ENCODE measurements at places on chromosomes 13 and 19. TPM values are rescaled to one million over a fixed set of nuclear protein-coding genes. Genes with fewer than 3 reads are reported as not detected.

DNA sequence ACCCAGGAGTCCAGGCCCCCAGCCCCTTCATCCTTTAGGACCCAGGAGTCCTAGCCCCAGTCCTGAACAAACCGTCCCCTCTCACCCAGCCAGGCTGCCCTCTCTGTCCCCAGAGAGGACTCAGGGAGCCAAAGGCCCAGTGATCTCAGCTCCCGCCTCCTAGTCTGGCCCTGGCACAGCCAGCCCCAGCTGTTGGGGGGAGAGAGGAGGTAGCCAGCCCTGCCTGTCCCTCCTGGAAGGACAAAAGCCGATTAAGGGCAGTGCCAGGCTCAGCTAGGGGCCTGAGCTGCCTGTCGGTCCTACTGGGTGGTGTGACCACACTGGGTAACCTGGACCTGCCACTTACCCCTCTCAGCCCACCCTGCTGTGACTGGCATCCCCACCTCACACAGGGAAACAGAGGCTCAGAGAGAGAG lies 14.5 kb downstream of the LIPE start:
- H3K4me1 ChIP-seq = no peaks in the 10 kb centered on the region
- H3K27ac ChIP-seq = no peak overlapping the region
- peaks cover 11% of the 10 kb centered on the region for H3K36me3 ChIP-seq
- no peak for DNase-seq

DNA sequence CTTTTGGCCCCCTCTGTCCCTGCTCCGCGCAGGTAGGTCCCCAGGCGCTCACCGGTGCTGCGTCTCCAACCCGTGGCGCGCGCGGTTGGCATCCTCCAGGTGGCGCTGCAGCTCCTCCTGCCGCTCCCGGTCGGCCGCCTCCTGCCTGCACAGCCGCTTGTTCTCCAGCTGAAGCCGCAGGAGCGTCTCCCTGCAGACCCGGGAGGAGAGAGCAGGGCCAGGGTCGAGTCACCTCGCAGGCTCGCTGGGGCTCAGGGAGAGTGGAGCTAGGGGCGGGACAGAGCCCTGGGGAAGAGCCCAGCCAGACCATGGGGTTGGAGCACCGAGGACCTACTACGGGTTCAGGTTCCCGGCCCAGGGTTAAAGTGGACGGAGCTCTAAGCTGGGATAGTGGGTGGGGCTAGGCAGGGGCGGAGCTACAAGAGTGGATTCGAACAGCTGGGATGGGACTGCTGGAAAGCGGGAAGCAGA lies 9.3 kb downstream of the HOOK2 start:
- no peak overlapping the region for H3K27ac ChIP-seq
- no peaks in the 10 kb centered on the region for H3K27me3 ChIP-seq
- H3K36me3 ChIP-seq = no peaks in the 10 kb centered on the region
- peak overlapping the region; percentile 70 for H3K4me3 ChIP-seq
- peak; percentile 96 for DNase-seq

DNA sequence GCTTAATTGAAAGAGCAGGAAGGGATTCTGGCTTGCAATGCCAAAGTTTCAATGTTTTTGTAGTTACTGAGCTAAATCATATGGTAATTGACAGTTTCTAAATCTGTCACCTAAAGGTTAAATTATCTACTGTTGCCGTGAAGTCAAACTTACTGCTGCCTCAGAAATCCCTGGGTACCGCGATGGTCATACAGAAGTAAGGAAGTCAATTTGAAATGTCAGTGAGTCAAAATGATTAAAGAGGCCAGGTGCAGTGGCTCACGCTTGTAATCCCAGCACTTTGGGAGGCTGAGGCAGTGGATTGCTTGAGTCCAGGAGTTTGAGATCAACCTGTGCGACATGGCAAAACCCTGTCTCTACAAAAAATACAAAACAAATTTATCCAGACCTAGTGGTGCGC lies 48.8 kb upstream of the TPM4 start:
- no peak overlapping the region for H3K4me3 ChIP-seq
- H3K36me3 ChIP-seq = no peaks in the 10 kb centered on the region
- H3K27ac ChIP-seq = no peak overlapping the region
- H3K27me3 ChIP-seq = peaks cover 7% of the 10 kb centered on the region

DNA sequence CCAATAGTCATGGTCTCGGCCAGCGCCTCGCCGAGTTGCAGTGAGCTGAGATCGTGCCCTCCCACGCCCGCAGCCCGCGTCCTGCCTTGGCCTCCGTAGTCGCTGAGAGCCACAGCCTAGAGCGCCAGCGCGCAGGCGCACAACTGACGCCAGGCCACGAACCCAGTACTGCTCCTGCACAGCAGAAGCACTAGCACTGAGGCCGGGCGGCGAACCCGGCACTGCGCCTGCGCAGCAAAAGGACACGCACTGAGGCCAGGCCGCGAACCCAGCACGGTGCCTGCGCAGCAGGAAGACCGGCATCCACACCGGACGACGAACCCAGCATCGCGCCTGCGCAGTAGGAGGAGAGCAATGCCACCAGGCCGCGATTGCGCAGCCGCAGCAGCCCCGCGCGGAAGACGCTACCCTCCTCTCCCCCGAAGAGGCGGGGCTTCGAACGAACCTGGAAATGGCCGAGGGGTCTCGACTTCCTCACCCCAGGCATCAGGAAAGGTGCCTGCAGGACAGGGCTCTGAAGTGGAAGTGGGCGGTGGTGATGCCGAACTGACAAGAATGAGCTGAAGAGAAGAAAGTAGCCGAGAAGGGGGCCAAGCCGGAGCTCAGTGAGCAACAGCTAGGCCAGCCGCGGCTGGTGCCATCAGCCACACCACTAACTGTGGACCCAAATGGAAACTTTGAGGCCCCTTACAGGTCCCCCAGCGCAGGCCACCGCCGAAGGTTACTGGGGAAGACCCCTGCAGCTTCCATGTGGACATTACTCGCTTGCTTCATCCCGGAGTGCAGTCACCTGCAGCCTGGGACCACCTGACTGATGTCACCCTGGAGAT lies 7.5 kb downstream of the F10 start:
- H3K27me3 ChIP-seq = peaks cover 50% of the 10 kb centered on the region
- DNase-seq = peak; percentile 72
- H3K36me3 ChIP-seq = no peaks in the 10 kb centered on the region
- H3K4me3 ChIP-seq = peak overlapping the region; percentile 49
- H3K4me1 ChIP-seq = no peaks in the 10 kb centered on the region
- H3K27ac ChIP-seq = no peak overlapping the region

NFIX gene
- total RNA-seq = 8.3 TPM

CYP4F8 gene
- total RNA-seq = not detected

- peak; percentile 77 for DNase-seq
- peak within 1 kb of the TSS; percentile 72 for H3K4me3 ChIP-seq
- H3K27ac ChIP-seq = no peak within 1 kb of the TSS
- no peaks in the 10 kb centered on the region for H3K36me3 ChIP-seq
- H3K4me1 ChIP-seq = peaks cover 9% of the 10 kb centered on the region
These were observed at the start of gene GAS6 for GRCh38 chr13:113863524-113864272. Gene GAS6, minus strand, starts transcription at chr13:113864076. Its CDS starts 156 bp downstream, at chr13:113863920.

DNA sequence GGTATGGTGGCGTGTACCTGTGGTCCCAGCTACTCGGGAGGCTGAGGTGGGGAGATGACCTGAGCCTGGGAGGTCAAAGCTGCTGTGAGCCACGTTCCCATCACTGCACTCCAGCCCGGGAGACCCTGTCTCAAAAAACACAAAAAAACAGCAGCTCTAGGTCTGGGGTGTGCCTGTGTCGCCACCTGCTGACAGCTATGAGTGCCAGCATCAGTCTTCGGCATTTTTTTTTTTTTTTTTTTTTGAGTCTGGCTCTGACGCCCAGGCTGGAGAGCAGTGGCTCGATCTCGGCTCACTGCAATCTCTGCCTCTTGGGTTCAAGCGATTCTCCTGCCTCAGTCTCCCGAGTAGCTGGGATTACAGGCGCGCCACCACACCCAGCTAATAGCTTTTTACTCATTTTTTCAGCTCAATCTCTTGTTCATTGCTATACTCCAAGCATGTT lies 10.1 kb downstream of the AP2S1 start:
- H3K27me3 ChIP-seq = no peaks in the 10 kb centered on the region
- H3K4me3 ChIP-seq = no peak overlapping the region
- peak; percentile 84 for DNase-seq
- H3K36me3 ChIP-seq = peaks cover 40% of the 10 kb centered on the region
- H3K4me1 ChIP-seq = peaks cover 3% of the 10 kb centered on the region

GRCh38 chr13:31891472-31891871 lies 140.1 kb upstream of the FRY start:
- DNase-seq = no peak
- no peak overlapping the region for H3K4me3 ChIP-seq
- no peak overlapping the region for H3K27ac ChIP-seq

DNA sequence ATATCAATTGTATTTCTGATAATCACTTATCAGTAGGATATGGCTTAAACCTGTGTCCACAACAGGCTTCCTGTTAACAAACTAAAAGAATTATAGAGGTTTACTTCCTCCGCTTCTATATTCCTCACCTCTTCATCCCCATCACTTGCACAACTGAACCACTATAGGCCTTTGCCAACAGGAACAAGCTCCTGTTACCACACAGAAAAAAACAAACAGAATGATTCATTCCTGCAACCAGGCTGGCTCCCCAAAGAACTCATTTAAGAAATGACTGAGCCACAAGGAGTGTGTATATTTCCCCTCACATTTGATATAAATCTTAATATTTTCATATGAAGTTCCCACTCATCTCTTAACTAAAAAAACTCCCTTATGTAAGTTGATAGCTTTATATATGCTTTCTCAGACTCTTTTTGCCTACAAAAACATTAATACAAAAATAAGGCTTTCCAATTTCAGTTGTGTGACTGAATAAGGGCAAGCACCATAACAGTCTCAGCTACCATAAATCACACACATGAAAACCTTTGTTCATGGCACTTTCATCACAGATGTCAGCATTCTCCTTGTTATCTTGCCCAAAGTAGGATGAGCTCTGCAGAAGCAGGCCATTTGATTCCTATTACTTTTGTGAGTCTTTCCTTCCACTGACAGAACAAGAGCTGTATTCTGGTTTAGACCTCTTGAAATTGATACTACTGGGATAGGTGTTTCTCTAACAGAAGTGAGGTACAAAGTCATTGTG lies 366.8 kb downstream of the SLITRK1 start:
- H3K36me3 ChIP-seq = no peaks in the 10 kb centered on the region
- no peaks in the 10 kb centered on the region for H3K27me3 ChIP-seq
- H3K4me1 ChIP-seq = no peaks in the 10 kb centered on the region
- H3K27ac ChIP-seq = no peak overlapping the region
- H3K4me3 ChIP-seq = no peak overlapping the region

DNA sequence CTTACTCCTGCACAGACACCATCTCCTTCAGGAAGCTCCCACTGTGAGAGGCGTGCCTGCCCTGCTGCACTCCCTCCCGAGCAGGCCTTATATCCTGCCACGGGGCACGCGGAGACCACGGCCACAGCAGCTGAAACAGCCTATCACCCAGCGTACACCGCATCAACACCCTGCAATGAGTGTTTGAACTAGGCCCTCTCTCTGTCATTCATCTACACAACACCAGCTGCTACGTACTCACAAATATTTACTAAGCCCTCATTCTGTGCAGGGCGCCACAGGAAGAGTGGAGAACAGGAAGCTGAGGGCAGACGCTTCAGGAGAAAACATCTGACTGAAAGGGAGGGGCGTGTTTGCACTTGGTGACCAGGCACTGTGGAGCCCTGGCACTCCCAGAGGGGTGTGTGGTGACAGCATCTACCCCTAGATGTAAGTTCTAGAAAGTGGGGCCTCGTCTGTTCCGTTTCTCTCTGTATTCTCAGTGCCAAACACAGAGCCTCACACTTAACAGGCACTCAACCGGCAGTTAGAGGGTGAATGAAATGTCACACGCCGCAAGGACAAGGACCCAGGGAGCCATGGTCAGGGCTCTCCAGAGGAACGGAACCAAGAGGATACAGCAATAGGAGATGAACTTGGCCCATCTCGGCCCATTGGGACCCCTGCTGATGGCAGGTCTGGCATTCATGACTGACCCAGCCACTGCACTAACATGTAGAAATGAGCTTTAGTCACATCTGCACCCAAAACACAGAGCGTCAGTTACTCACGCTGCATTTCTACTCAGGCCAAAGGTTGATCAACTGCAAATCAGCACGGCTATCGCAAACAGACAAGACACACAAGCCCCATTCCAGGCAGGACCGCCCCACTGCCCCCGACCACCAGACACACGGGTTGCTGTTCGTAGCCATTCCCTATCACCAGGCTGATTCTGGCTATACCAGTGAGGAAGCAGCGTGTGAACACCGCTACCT lies 15.7 kb downstream of the RANBP3 start:
- peaks cover 59% of the 10 kb centered on the region for H3K4me1 ChIP-seq
- H3K36me3 ChIP-seq = peaks cover 16% of the 10 kb centered on the region
- no peaks in the 10 kb centered on the region for H3K27me3 ChIP-seq
- peak; percentile 93 for DNase-seq
- peak overlapping the region; percentile 98 for H3K27ac ChIP-seq

DNA sequence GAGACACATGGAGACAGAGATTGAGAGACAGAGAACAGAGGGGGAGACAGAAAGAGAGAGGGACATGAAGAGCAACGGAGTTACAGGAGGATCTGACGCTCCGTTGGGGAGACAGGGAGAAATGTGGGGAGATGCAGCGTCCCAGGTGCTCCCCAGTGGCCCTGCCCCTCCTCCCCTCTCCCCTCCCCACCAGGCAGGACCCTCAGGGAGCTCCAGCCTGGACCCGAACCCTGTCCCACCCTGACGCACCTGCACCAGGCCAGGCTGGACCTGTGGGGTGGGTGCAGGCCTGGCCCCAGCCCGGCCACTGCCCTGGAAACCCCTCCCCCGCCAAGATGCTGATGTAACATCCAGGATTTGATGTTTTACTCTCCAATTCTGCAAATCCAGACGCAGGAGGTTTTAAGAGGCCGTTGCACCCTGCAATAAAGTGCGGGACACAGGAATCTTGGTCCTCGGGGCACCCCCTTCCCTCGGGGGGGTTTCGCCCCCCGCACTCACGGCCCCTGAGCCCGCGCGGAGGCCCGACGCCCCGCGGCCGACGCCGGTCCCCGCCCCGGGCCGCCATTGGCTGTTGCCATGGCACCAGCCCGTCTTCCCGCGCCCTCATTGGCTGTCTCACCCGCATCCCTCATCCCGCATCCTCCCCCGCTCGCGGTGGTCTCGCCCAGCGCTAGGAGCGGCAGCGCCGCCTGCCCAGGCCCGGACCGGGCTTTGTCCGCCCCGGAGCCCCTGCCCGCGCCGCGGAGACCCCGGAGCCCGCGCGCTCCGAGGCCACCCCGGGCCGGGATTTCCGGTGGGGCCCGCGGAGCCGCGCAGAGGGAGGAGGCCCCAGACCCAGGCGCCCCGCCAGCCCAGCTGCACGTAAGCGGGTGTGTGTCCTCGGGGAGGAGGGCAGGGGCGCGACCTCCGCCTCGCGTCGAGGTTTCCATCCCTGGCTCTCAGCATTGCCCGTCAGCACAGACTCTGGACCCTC lies at the start of gene APC2:
Gene APC2, plus strand, starts transcription at position 655 of the 976 bp plus-strand sequence. CDS start 2,881 bp downstream, outside the sequence.
- H3K36me3 ChIP-seq = no peaks in the 10 kb centered on the region
- DNase-seq = peak; percentile 83
- H3K27me3 ChIP-seq = peaks cover 51% of the 10 kb centered on the region
- no peak within 1 kb of the TSS for H3K27ac ChIP-seq
- peak within 1 kb of the TSS; percentile 40 for H3K4me3 ChIP-seq

GRCh38 chr13:72255908-72256307 lies 388.9 kb upstream of the DACH1 start:
- no peaks in the 10 kb centered on the region for H3K27me3 ChIP-seq
- H3K4me1 ChIP-seq = no peaks in the 10 kb centered on the region
- H3K4me3 ChIP-seq = no peak overlapping the region
- no peaks in the 10 kb centered on the region for H3K36me3 ChIP-seq

GRCh38 chr19:23525276-23525852 lies 130.1 kb upstream of the ZNF91 start:
- no peak overlapping the region for H3K27ac ChIP-seq
- no peak for DNase-seq
- no peak overlapping the region for H3K4me3 ChIP-seq
- no peaks in the 10 kb centered on the region for H3K27me3 ChIP-seq
- no peaks in the 10 kb centered on the region for H3K4me1 ChIP-seq

SELENOV gene
- total RNA-seq = not detected

ATP4B gene
- total RNA-seq = not detected

All from activated CD4-positive, alpha-beta T cell treated with anti-CD3 and anti-CD28 coated beads, Interleukin-2, amount 10 ng/mL, durations not matched to agents 24 days and 14 days (primary cell).